Activated naive CD4-positive, alpha-beta T cell treated with Interleukin-2 at 50 U/mL for 16 hours (primary cell): ENCODE measurements at places on chromosomes 12 and 14.
A peak's percentile ranks its signal among the peaks of the same experiment; 100 is the strongest.

GRCh38 chr12:53211476-53212381, 4.7 kb upstream of the ITGB7 start:
- no peak for DNase-seq

GRCh38 chr14:33972583-33973081, 21.8 kb upstream of the EGLN3 start:
- DNase-seq = no peak

- DNase-seq = no peak
These were observed 101.1 kb downstream of the BMP4 start for GRCh38 chr14:53855574-53855973.

DNA sequence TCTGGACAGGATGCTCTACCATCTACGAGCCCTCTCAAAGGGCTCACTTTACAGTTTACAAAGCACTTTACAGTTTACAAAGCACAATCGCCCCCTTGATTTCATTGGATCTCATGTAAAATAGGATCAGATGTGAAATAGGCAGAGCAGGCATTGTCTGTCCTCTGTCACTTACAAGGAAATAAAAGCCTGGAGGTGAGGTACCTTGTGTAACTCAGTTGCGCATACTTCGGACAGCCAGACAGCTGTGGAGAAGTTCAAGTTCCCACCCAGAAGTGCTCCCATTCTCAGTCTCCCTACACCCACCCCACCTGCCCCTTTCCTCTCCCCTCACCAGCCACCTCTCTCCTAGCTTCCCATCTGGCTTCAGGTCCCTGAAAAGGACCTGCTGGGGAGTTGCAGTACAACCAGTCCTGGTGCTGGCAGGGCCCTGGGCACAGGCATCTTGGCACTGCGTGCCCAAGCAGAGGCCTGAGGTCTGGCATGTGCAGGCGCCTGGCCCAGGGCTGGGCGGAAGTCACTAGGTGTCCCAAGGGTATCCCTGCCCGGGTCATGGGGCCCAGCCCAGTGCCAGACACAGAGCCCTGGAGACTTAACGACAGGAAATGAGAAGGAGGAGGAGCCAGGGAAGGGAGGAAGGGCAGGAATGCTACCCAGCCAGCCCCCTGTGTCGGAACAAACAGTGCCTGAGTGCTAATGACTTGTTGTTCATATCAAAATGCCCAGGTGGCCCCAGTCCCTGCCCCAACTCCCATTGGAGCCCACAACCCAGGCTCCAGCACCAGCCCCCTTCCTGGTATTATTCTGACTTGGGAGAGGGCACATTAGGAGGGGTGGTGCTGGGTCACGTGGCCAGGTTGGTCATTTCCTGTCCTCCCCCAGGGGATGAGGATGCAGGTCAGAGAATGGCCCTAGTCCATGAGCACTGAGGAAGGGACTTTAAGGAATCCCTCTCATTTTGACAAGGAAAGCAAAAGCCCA, 5.4 kb downstream of the RAPGEF3 start:
- no peak for DNase-seq

GRCh38 chr12:106580671-106581508, 1.9 kb upstream of the RFX4 start:
- no peak for DNase-seq

GRCh38 chr12:52681526-52682380, 1.5 kb upstream of the KRT1 start:
- DNase-seq = no peak

GRCh38 chr14:102034301-102034700, 52.5 kb downstream of the HSP90AA1 start:
- DNase-seq = no peak

- DNase-seq = no peak
These were observed 71.1 kb upstream of the CCND2 start for GRCh38 chr12:4202487-4202886.

- DNase-seq = no peak
These were observed 87.6 kb upstream of the PRB2 start for GRCh38 chr12:11482955-11483354.

DNA sequence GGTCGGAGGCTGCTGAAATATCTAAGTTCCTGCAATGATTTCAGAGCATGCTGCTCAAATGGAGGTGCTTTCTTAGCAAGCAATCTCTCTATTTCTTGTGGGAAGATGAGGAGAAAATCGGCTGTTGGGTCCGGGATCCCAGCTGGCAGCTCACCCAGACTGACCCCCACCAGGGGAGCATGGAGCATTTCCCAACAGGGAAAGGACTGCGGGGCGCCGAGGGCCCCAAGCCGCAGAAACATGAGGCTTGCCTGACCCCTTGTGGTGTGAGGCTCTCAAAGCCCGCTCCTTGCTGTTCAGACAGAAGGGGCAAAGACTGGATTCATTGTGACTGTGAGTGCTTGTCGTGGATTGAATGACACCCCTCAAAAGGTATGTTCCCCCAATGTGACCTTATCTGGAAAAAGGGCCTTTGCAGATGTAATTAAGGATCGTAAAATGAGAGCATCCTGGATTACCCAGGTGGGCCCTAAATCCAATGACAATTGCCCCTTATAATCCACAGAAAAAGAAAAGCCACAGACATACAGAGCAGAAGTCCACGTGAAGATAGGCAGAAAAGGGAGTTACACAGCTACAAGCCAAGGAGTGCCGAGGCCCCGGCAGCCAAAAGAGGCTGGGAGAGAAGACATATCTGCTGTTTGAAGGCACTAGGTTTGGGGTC, 116.3 kb upstream of the VASH1 start:
- DNase-seq = no peak

GRCh38 chr12:43281563-43281962, 270.4 kb downstream of the ADAMTS20 start:
- DNase-seq = no peak

DNA sequence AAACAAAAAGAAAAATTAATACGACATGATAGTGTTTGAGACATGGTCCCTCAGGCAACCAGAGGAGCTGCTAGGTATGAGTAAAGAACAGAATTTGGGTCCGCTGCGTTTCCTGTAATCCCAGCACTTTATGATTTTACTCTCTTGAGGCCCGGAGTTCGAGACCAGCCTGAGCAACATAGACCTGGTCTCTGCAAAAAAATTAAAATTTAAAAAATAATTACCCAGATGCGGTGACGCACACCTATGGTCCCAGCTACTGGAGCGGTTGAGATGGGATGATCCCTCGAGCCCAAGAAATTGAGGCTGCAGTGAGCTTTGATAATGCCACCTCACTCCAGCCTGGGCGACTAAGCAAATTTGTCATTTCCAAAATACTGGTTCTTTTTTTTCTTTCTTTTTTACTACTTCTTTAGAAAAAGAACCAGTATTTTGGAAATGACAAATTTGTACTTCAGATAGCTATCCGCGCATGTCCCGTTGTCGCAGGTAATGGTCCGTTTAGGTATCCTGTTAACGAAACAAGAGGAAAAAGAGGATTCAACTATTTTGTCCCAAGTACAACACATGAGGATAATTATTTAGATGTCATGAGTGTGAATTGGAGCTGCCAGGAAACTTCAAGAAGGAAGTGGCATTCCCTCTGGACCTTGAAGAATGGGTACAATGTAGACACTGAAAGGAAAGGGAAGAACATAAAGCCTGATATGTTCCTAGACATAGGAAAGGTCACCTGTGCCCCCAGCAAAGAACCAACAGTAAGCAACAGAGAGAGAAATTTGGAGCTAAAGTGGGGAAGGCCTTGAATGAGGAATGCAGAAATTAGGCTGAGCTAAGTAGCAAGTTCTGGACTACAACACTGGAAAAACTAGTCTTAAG, 1.2 kb upstream of the HECTD1 start:
- DNase-seq = no peak

DNA sequence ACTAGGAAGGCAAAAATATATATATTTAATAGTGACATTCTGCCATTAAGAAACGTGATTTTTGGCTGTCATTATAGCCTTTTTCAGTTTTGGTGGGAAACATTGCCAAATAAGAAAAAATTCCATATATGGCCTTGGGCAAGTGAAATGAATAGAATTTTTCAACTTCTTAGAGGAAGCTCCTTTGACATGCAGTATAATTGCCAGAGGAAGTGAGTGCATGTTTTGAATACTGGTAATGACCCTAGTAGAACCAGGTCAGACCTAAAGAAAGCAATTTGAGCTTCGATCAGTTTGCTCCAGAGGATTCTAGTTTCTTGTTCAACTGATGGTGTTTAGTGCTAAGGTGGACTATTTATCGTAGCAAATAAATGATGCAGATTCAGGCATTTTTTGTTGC, 26.2 kb upstream of the TRIM9 start:
- DNase-seq = no peak

DNA sequence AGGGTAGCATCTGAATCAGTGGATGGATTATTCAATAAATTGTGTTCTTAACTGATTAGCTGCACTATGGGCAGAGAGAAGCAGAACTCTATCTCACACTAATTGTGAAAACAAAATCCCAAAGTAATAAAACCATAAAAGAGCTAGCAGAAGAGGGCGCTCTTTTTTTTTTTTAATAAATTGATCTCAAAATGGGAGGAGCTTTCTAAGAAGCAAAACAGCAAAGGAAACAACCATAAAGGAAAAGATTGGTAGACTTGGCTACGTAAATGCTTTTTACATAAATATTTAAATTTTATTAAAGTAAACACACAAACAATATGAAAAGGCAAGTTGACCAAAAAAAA, 1.5 kb upstream of the TM7SF3 start:
- DNase-seq = no peak

- no peak for DNase-seq
These were observed 15.9 kb downstream of the PLEKHG3 start for GRCh38 chr14:64720131-64720576.

DNA sequence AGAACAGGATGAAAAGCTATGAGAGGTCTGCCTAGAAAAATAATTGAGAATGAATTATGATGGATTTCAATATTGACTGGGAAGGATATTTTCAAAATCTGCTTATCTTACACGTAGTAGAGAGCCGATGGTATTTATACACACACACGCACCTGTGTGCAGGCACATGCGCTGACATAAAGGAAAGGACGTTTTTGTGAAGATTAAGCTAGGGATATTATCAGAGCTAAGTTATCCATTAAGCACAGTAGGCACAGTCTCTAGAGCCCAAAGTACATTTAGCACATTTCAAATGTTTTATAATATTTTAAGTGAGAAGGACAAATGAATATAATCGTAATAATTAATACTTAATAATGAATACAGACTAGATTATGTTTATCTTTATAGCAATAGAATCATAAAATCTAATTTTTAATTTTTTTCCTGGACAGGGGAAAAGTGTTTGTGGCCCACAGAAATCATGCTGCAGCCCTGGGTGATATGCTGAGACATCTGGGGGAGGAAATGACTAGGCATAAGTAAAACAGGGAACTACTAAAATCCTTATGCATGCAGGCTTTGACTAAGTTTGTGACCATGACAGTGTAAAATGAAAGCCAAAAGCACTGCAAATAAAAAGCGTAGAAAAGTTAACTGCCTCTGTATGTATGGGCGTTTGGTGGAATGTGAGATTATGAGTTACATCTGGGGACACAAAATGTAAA, 146.1 kb downstream of the KITLG start:
- no peak for DNase-seq

DNA sequence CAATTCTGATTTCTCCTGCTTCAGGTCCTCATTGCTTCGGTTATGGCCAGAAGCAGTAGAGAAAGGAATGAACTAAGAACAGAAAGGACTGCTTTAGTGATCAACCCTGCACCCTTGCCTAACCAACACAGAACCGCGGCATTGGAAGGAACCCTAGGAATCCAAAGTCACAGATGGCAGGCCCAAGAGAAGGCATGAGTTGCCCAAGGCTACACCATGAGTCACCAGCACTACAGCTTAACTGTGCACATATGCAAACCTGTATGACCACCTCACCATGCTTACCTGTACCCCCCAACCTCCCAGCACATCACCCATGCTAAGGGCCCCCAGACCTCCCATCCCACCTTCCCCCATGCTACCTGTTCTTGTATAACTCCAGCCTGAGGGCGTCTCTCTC, 25.9 kb upstream of the BLTP3B start:
- no peak for DNase-seq

- no peak for DNase-seq
These were observed 80.7 kb downstream of the ZFC3H1 start for GRCh38 chr12:71582925-71583324.

DNA sequence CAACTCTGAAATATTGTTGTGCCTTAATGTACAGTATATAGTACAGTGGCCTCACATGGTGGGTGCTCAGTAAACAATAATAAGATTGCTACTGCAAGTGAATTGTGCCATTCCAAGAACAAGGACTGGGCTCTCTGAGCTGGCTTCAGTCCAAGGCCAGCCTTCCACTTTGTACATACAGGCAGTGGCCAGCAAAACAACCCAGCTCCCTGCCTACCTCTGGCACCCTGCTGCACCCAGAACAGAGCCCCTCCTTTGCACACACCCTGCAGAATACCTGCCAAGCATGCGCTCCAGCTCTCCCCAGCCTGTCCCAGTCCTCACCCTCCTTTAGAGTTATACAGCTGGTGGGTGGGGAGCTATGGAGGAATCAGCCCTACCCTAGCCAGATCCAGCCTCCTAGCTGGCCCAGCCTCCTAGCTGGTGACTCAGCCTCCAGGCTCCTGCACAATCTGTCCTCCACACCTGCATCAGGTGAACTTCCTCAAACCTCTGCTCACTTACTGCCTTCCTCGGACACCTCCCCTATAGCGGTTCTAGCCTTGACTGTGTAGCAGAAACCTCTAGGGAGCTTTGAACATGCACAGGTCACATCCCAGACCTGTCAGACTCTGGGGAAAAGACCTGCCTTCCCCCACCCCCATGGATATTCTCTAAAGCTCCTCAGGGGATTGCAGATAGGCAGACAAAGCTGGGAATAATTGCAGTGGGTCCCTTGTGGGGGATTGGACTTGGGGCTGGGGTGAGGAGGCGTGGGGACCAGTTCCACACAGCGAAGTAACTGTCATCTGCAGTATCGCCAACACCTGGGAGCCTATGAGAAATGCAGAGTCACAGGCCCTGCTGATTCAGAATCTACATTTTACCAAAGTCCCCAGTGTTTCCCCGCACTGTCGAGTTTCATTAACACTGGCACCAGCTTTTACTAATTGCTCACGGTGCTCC, 17.9 kb downstream of the ZDHHC22 start:
- no peak for DNase-seq

- no peak for DNase-seq
These were observed 24.9 kb downstream of the PPM1A start for GRCh38 chr14:60273956-60274355.

GRCh38 chr14:39138440-39138839, 24.3 kb downstream of the GEMIN2 start:
- DNase-seq = no peak

- no peak for DNase-seq
These were observed 253.7 kb downstream of the SNAPC1 start for GRCh38 chr14:62015945-62016344.

- DNase-seq = peak; percentile 65
These were observed 52.2 kb downstream of the ATF7IP start for GRCh38 chr12:14417715-14418114.

- DNase-seq = no peak
These were observed 96.0 kb upstream of the PCED1B start for GRCh38 chr12:46983393-46983793.

DNA sequence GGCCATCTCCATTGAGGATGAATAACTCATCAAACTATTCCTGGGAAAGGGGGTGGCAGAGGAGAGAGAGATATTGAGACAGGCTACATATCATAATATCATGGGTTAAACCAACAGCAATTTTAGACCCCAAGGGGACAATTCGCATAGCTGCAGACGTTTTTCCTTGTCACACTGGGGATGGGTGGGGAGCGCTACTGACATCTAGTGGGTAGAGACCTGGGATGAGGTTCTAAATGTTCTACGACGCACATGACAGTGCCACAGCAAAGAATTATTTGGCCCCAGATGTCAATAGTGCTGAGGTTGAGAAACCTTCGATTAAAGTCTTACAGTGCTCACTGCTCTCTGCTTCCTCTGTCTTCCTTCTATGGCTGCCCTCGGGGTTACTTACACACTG, 425.6 kb downstream of the NRXN3 start:
- DNase-seq = no peak
